Fibroblast of skin of left quadriceps (primary cell): ENCODE measurements at places on chromosomes 1 and 21.

DNA sequence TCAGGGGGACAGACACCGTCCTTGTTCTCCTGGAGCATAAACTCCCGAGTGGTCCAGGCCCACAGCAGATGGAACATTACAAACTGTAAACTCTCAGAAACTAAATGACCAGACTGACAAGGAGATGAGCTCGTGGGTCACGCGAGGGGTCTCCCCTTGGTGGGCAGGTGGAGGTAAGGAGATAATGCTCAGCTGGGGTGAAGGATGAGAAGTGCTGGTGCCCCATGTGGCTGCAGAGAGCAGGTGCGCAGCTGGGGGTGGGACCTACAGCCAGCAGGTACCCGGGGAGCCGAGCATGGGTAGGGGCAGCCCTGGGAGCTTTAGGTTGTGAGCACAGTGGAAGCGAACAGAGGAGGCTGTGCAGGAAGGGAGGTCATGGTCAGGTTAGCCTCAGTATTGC lies 40.1 kb downstream of the AJAP1 start:
- DNase-seq: no peak

- DNase-seq: no peak
Measured at GRCh38 chr1:154806333-154806732, 63.7 kb downstream of the KCNN3 start.

- DNase-seq: no peak
Measured at GRCh38 chr1:117093870-117094621, 27.5 kb downstream of the TRIM45 start.

DNA sequence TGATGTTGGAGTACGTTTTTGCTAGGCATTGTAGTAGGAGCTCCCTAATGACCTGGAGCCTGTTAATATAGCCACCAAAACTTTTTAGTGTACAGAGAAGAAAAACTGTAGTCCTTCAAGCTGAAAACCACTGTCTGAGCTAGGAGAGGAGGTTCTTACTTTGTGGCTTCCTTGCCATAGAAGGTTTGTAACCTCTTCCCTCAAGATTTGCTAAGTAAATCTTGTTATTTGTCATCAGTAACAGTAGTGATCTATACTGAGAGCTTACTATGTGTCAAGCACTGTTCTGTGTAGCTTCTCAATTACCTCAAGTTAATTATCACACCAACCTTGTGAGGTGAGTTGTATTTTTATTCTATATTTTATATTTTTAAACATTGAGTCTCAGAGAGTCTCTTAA lies 21.2 kb upstream of the LRRC8C start:
- DNase-seq: no peak

DNA sequence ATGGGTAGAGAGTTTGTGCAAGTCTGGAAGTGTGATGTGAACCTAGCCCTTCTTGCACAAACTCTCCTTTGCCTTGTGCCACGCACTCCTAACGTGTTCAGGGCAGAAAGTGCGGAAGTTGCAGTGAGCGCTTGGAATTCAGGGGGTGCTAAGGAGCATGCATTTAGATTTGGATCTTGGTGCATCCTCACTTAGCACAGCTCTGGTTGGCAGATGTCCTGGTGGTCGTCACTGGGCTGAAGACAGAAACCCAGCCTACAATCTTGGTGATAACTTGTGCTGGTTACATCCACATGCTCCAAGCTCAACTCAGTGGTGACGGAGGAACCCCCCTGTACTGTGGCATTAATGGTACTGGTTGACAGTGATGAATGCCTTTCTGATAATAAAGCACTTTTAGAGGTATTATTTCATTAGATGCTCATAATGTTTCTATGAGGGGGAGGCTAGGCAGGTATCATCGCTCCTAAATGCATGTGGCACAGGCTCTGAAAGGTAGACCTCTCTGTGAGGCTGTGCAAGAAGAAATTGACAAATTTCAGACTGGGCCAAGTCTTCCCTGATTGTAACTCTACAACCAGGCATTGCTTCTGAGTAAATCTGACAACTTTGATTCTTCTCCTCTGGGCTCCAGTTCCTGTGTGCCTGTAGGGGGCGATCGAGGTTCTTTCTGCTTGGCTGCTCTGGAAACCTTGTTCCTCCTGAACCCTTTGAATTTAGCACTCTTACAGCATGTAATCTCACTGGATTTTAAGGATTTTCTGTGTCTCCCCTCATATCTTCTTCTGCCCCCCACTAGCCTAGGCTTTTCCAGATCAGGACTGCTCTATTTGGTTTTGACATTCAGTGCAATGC lies 40.6 kb downstream of the MAPKAPK2 start:
- no peak for DNase-seq

DNA sequence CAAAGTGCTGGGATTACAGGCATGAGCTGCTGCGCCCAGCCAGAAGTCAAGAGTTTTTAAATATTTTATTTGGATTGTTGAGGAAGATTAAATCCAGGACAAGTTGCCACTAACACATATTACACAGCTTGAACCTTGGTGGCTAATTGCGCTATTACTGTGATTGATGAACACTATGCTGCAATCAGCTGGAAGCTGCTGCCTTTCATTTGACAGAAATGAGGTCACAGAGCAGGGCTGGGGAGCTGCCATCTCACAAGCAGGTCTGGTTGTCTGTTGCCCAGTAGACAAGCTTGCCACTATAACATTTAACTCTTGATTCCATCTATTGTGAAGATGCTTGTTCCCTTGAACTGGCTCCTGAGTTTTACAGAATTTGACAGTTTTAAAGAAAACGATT lies 37.4 kb upstream of the NRDC start:
- DNase-seq: no peak

- no peak for DNase-seq
Measured at GRCh38 chr1:161869291-161869690, 103.2 kb downstream of the ATF6 start.

DNA sequence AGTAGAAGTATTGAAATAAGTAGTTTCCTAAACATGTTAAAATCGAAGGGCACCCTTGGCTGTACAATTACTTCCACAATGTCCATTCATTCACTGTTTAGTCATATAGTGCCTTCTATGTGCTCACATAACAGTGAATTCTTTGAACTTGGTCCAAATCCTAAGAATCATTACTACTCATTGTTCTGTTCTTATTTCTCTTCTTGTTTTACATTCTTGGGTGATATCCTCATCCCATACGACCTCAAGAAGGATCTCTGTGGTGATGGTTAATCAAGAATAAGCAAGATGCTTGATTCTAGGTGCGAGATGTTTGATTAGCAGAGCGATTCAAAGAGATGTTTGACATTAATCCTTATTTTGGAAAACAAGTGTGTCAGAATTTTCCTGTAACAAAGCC lies 667.4 kb upstream of the ZP4 start:
- peak; percentile 51 for DNase-seq

DNA sequence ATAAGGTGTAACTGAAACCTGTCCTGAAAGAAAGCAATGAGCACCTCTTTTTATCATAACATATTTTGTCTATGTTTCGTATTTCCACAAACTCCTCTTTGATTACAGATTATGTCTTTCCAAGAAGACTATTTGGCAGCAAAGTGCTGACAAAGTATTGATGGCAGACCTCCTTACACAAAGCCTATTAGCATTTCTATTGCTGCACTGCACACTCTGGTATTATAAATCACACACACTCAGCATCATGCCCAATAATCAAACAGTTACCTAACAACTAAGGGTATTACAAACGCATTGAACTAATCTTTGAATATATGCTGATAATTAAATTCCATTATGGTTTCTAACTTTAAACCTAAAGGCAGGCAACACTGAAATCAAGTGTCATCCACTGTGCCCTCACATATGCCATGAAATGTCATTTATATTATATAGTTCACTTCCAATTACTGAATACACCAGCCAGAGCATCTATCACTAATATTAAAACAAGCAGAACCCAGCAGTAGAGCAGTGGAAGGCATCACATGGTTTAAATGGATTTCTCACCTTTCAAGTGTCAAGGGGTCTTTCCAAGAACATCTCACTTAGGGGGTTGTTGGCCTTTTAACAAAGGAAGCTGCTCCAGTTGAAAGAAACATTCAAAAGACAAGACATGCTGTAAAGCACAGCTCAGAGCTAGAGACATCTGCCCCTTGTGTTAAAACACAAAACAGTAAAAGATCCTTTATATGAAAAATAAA lies 239.1 kb downstream of the RERE start:
- DNase-seq: no peak

DNA sequence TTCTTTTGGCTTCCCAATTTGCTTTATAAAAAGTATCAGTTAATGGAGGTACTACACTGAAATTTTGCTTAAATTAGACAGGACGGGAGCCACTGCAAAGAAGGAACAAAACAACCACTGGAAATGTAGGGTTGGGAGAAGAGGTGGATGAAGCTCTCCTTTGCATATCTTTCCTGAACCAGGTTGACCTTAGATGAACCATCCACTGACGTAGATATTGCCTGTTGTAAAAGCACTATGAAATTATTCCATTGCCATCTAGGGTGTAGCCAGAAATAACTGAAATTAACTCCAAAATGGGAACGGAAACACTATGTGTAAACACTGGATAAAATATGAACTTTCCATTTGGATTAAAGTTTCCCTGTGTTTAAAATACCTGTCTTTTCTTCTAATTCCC lies 1.2 kb upstream of the ABL2 start:
- DNase-seq: no peak

DNA sequence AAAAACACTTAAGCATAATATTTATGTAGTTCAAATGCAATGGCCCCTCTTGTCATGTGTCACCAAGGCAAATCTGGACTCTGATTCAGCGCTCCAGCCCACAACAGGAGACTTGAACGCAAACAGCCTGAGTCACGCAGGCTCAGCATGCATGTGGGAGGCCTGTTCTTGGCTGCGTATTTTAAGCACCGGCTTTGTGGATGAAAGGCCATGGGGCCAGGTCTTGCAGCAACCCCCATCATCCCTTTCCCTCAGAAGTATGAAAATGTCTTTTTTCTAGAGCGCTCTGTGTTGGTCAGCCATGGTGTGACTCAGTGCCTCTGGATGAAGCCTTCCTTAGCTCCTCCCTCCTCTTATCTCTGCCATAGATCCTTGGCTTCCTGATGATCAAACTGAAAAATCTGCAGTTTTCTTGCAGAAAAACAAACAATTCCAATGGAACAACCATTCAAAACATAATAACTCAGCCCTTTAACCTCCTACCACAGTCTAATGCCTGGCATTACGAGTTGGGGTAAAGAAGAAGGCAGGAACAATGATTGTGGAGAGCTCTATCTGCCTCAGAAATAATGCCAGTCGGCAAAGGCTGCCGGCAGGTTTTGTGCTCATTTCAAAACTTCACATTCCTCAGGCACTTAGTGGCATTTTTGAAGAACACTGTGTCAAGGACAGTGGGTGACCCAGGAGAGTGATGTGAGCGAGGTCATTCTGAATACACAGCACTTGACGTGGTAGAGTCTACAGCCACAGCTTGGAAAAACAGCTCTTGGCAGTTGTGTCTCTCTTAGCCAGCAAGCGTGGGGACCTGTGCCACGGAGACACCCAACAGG lies 167.5 kb downstream of the CLIC6 start:
- peak; percentile 90 for DNase-seq

GRCh38 chr1:76140227-76140626 lies 65.7 kb downstream of the ST6GALNAC3 start:
- DNase-seq: no peak

- no peak for DNase-seq
Measured at GRCh38 chr1:34380526-34381124, 203.9 kb downstream of the C1orf94 start.

DNA sequence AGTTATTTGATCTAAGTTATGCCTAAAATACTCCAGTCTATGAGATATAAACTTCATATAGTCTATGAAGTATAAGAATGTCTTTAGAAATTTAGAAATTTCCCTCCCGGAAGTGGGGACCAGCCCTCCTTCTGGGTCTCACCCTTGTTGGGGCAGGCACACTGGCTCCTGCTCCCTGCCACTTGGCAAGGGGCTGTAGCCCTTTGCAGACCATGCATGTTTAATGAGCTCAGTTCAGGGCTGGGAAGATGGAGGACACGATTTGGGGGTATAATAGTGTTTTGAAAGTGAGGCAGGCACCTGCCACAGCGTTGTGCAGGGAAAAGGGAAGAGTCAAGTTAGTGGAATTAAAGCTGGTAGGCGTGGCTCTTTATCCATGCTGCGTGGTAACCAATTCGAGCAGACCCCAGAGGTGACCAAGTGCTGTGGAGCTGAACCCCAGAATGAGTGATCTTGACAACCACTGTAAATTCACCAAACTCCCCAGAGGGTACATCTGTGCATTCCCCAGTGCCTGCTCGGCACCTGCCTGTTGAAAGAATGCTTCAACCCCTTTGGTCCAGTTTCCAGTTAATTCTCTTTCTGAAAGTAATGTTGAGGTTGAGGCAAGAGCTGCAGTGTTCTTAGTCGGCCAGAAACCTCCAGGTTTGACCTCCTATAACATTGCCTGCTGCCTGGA lies 79.6 kb downstream of the DOP1B start:
- no peak for DNase-seq

DNA sequence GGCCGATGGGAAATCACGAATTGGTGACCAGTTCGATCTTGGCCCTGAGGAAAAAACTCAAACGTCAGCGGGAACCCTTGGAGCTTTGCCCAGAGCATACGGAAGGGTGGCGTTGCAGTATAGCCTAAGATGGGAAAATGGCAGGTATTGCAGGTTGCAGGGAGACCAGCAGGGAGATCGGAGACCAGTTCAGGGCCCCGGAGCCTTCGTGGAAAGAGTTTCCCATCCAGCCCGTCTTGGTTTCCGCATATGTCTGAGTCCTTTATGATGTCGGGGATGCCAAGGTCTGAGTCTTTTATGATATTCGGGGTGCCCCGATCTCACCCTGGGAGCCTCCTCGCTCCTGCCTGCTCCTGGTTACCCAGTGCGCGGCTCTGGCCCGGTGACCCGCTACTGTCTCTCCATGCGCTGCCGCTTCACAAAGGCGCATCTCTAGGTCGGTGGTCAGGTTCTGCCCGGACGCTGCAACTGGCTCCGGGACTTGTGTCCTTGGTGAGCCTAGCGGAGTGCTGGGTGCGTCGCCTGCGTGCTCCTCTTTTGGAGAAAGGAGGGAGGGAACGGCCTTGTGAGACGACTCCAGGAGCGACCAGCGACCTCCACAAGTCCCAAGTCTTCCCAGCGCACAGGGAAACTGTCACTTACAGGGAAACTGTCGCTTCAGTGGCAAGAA lies 94.2 kb downstream of the PRKAB2 start:
- DNase-seq: no peak

- DNase-seq: no peak
Measured at GRCh38 chr1:33468967-33469366, 3.5 kb upstream of the ZSCAN20 start.

- no peak for DNase-seq
Measured at GRCh38 chr1:40001456-40001855, 39.1 kb upstream of the CAP1 start.

DNA sequence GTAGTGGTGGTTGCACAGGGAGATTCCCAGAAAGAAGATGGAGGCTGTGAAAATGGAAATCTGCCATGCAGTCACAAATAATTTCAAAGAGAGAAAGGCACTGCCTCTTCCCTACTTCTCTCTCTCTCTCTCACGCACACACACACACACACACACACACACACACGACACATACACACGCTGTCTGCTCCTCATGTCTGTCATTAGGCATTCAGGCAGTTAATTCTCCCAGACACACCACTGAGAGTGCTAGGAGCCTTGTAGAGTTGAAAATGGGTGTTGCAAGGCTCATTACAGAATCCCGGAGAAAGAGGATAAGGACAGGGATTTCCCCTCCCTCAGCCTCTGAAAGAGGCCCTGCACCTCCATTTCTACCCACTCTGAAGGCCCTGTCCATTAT lies 47.8 kb upstream of the LRRN2 start:
- DNase-seq: no peak

GRCh38 chr1:218836264-218836663 lies 337.4 kb upstream of the LYPLAL1 start:
- no peak for DNase-seq

- DNase-seq: no peak
Measured at GRCh38 chr1:179241530-179242097, 12.1 kb upstream of the ABL2 start.

GRCh38 chr1:228157729-228158126 lies 7.9 kb upstream of the IBA57 start:
- DNase-seq: no peak

GRCh38 chr1:58650141-58650540 lies 49.7 kb downstream of the MYSM1 start:
- no peak for DNase-seq
